IPS DF 19.7 (cell line): ENCODE measurements at places on chromosomes 13 and 19.

DNA sequence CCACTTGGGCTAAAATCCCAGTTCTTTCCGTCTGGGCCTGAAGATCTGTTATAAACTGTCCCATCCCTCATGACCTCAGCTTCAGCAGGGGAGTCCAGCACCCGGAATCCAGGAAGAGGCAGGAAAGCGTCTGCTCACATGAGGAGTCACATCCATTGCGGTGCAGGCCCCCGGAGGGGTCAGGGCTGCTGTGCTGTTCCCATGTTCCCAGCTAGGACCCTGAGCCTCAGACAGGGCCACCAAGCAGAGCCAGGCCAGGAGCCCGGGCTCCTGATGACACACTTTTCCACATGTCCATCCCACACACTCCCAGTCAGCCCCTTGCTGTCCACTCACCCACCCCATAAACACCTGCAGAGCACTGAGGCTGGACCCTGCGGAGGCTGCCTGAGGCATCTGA is 45.3 kb upstream of the VSTM2B start:
- no peak for DNase-seq

GRCh38 chr13:43111559-43112400 is 88.4 kb downstream of the DNAJC15 start:
- no peak for DNase-seq

DNA sequence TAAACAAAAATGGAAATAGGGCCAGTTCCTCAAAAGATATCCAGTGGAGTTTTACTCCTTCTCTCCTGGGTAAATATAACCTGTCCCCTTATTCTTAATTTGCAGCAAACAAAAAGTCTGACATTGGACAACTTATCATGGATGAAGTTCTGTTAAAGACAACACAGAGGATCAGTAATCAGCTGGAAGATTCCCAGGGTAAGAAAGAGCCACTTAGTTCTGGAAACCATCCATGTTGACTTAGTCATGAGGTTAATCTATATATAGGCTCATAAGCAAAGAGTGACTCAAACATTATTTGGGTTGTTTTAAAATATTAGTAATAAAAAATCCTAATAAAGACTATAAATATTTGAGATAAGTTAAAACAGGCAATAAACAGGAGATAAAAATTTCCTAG is 40.5 kb upstream of the EBPL start:
- no peak for DNase-seq

DNA sequence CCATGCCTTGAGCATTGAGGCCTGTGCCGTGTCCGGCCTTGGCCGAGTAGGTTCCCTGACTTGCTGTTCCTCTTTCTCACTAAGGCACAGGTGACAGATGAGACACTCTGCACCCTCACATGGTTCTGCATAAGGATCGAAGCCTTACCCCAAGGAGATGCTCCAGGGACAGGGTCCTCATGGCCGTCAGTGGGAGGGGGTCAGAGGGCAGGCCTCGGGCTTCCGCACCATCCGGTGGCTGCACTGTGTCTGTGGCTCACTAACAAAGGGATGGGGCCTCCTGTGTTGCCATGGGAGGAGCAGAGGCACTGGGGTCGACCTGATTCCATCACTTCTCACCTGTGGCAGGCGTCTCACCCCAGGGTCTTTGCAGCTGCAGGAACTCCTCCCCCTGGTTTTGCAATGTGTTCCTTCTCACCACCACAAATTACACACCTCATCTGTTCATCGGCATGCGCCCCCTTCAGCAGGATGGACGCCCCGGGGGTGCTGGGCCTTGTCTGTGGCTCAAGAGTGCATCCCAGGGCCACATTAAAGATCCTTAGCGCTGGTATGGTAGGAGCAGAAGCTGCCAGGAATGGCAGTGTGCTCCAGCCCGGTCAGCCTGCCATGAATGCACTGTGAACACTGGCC is 113.3 kb upstream of the SOX1 start:
- no peak for DNase-seq
